ENCODE measurements at places on chromosomes 4 and X. TPM values are rescaled to one million over a fixed set of nuclear protein-coding genes. Genes with fewer than 3 reads are reported as not detected.

DNA sequence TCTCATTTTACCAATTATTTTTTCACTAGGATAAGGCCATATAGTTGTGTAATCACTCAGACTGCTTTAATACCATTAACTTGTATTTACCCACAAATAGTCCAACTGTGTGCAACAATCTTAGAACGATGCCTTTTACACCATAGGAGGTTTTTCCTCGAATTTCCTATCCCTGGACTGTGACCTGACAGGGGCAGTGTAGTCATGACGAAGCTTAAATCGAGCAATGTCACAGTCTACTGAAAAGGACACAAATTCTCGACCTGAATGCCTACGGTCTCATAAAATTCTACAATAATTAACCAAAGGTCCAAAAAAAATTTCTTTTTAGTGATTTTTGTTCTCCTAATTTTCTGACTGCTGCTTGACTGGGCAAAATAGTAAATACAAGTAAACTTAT is 208.9 kb downstream of the ADAMTS3 start:
- DNase-seq, result no peak

- DNase-seq, result no peak
Measured at GRCh38 chrX:111170017-111170416, 74.0 kb downstream of the PAK3 start.

The AVPR2 gene
- 0.58 TPM for polyA plus RNA-seq

DNA sequence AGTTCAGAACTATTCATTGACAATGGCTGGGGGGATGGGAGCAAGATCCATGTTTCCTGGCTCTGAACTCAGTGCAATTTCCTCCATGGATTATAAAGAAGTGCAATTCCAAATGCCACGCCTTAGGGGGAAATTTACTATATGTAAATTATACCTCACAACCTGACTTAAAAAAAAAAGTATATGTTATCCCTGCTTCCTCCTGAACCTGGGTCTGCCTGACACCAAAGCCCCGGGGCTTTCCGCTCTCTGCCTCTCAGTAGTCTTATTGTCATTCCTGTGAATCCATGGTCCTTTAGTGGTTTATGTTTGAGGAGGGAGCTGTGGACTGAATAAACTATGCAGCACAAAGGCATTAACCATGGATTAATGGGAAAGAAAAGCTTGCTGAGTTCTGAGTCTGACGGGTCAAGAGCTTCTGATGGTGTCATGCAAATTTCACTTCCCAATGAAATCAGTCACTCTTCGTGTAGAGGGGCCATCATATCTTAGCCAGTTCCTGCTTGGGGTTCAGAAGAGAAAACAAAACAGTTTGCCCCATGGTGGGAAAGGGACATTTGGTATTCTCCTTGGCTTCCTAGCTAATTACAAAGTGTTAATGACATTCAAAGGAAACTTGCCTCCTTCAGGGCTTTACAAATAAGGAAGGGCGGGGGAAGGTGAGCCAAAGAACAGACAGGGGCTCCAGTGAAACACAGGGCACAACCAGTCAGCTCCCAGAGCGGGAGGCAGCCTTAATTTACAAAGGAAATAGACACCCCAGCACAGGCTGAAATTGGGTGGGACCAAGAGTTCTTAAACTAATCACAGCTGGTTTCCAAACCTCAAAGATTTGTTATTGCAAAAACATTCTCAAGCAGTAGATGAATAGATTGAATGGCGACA is 14.3 kb downstream of the FAM9C start:
- no peak for DNase-seq

DNA sequence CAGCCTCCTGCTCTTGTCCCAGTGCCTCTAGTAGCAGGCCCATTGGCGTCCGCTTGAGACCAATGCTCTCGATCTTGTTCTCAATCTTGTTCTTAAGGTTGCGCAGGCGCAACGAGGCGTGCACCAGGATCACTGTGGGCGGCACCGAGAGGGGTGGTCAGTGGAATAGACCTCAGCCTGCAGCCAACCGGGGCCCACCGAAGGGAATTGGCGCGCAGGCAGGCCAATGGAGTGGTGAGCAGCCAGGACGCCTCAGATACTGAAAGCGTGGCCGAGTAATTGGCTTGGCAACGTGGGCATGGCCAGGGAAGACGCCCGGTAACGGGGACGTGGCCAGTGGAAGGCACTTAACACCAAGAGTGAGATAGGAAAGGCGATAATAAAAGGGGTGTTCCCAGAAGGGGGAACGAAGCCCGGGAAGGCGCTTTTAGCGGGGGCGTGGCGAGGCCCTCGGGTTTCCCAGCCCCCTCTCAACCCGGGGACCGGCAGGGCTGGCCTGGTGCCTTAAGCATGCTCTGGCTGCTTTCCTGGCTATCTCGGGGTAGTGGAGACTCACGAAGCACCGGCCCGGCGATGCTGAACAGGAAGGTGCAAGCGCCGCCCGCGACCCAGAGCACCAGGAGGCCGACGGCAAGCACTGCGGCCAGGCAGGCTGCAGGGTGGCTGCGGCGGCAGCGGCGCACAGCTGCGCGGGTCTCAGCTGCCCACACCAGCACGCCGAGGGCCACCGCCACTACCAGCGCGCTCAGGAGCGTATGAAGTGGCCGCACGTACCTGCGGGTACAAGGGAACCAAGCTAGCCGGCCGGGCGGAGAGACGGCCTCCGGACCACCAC is 1.7 kb downstream of the PRAF2 start:
- peak; percentile 83 for DNase-seq

GRCh38 chr4:7775396-7775795 is 164.3 kb downstream of the AFAP1 start:
- no peak for DNase-seq

The AREG gene
- 1.5 TPM for polyA plus RNA-seq

- no peak for DNase-seq
Measured at GRCh38 chrX:153400146-153401132, 711 bp downstream of the PNMA6E start.

DNA sequence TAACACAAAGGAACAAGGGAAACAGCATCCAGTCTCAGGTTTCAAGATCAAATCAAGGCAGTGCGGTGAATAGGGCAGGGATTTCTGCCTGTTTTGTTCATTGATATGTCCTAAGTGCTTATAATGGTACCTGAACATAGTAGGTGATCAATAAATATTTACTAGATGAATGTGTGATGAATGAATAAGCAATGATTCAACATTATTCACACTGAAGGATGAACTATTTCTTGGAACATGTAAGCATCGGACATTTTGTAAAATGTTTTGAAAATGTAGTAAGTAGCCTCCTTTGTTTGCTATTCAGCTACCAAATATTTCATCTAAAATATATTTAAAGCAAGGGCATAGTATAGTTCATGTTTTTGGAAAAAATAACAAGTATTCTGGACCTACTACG is 67.8 kb downstream of the USP38 start:
- no peak for DNase-seq

- peak; percentile 57 for DNase-seq
Measured at GRCh38 chr4:138919094-138919936, 96.3 kb upstream of the NOCT start.

The IL21 gene
- polyA plus RNA-seq, result not detected

GRCh38 chr4:57044996-57045395 is 65.2 kb downstream of the IGFBP7 start:
- no peak for DNase-seq

- no peak for DNase-seq
Measured at GRCh38 chrX:30161043-30161442, 54.3 kb upstream of the MAGEB2 start.

DNA sequence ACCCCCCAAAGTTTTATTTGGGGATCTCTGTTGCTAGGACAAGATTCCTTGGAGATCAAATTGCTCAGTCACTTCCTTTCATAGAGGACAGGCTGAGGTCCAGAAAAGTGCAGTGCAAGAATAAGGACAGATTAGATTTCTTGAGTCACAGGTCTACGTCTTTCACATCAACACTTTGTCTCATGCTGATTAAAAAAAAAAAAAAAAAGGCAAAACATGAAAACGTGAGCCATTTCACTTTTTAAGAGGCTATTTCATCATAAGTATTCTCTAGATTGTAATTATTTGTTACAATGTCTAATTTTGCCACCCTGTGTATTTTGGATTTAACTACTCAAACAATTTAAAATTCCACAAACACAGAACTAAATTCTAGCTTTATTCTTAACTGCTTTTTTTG is 647.0 kb downstream of the TRAM1L1 start:
- no peak for DNase-seq

- no peak for DNase-seq
Measured at GRCh38 chr4:177384856-177385397, 57.3 kb downstream of the AGA start.

DNA sequence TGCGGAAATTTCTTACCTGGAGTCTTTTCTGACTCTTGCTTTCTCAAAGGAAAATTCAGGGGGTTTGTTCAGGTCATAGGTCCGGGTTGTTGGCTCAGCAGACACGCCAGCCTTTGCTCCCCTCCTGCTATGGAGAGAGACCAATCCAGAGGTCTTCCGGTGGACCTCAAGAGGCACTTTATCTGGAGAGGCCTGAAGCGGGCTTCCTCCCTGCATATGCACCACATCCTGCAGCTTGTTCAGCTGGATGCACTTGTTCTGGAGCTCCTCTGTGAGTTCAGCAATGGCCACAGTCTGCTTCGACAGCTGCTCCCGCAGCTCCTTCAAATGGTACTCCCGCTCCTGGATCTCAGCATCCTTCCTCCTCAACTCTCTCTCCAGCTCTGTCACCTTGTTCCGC is 10.5 kb downstream of the PRKG2 start:
- DNase-seq, result no peak

All from right lung (tissue), 10 donors.